Osteocyte (in vitro differentiated cells): ENCODE measurements at places on chromosomes 7 and 10. TPM values are rescaled to one million over a fixed set of nuclear protein-coding genes. Genes with fewer than 3 reads are reported as not detected.

Gene SPDYE1
- total RNA-seq: not detected in 2 replicates

Gene CYP26C1
- 0.08 TPM in 1 of 2 replicates, not detected in the other for total RNA-seq

- peaks cover 18% of the 10 kb centered on the region for H3K27me3 ChIP-seq
- H3K27ac ChIP-seq: no peak overlapping the region
- H3K4me3 ChIP-seq: no peak overlapping the region
- no peak for DNase-seq
These were observed 49.7 kb downstream of the MICALL2 start for GRCh38 chr7:1409555-1409954.

GRCh38 chr7:76358481-76359110 is at the start of gene YWHAG:
Gene YWHAG (minus strand): TSS chr7:76358991. CDS start chr7:76358808, 183 bp downstream.
- H3K36me3 ChIP-seq: peaks cover 25% of the 10 kb centered on the region
- peak within 1 kb of the TSS; percentile 88 for H3K4me3 ChIP-seq
- peak within 1 kb of the TSS; percentile 99 for H3K27ac ChIP-seq
- DNase-seq: peak; percentile 98

GRCh38 chr7:40356312-40356711 is 221.5 kb downstream of the SUGCT start:
- H3K36me3 ChIP-seq: no peaks in the 10 kb centered on the region
- H3K4me1 ChIP-seq: peaks cover 14% of the 10 kb centered on the region
- no peaks in the 10 kb centered on the region for H3K27me3 ChIP-seq

- H3K4me3 ChIP-seq: no peak overlapping the region
- H3K27me3 ChIP-seq: peaks cover 4% of the 10 kb centered on the region
- no peaks in the 10 kb centered on the region for H3K36me3 ChIP-seq
- no peak for DNase-seq
- no peaks in the 10 kb centered on the region for H3K4me1 ChIP-seq
- H3K27ac ChIP-seq: no peak overlapping the region
These were observed 60.5 kb downstream of the SH2D4B start for GRCh38 chr10:80598084-80598798.
